ENCODE measurements at places on chromosomes 1 and 21. TPM values are rescaled to one million over a fixed set of nuclear protein-coding genes. Genes with fewer than 3 reads are reported as not detected.

DNA sequence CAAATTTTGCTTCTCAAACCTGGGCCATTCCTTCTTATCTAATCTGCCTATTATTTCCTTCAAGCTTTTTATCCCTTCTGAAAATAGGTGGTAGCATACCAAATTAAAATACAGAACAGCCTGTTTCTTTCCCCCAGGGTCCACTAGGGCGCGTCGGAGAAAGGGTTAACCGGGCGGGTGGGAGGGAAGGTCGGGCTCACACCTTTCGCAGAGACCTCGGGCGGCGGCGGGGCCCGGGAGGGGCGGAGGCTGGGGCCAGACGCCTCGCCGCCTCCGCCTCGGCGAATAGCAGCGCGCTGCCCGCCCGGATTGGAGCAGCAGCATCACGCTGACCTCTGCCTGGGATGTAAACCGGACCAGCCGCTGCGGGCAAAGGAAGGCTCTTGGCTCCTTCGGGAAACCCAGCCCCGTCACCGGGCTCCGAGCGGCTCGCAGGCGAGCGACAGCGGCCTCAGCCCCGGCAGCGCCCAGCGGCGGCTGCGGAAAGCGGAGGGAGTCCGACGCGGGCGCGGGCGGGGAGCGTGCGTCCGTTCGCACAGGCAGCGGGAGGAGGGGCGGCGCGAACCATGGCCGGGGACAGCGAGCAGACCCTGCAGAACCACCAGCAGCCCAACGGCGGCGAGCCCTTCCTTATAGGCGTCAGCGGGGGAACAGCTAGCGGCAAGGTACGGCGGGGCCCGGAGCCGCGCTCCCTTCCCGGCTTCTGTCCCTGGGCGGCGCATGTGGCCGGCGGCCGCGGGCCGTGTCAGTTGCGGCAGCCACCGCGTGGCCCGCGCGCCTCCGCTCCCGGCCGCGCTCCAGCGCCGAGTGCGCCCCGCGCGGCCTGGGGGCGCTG lies at the start of gene UCK2:
UCK2 (plus strand) TSS at position 347 of the 835 bp plus-strand sequence; CDS start at position 567, 220 bp downstream.
- DNase-seq = peak; percentile 64

RAVER2 gene
- polyA plus RNA-seq = 41.7 TPM

SIPA1L2 gene
- polyA plus RNA-seq = 14.3 TPM

DNA sequence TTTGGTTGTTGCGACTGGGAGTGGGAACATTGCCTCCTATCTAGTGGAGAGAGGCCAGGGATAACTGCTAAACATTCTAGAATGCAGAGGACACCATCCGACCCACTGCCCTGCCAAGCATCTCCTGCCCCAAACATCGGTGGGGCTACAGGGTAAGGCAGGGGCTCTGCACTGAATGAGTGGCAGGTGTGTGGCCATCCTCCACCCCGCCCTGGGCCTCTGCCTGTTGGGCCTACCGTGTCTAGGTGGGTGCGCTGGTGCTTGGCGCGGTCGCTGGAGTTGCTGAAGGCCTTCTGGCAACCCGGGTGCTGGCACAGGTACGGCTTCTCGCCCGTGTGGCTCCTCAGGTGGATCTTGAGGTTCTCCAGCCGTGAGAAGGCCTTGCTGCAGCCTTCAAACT lies 70.4 kb downstream of the DMRTB1 start:
- DNase-seq = no peak

DNA sequence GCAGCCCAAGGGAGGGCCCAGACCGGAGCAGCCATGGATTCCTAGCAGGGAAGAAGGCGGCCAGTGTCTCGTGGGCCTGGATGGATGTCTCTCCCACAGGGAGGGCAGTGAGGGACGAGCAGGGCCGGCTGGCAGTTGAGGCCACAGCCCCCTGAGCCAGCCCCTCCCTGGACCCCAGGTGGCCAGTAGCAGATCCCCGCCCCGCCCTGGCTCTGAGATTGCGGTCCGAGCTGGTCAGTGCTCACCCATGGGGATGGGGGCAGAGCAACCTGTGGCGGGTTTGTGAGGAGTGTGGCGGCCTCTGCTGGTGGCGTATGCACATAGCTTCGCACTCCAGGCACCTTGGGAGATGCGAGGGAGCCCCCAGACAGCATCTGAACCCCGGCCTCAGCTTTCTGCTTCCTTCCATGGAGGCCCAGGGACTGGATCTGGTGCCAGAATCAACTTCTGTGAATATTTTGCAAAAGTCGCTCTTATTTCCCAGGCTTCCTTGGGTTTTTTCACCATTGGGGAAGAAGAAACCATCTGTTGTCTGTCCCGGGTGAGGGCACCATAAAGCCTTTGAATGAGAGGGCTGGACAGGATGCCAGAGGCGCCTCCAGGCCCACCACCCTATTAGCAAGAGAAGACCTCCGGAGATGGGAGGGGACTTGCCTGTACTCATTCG lies 8.4 kb upstream of the KCNN3 start:
- DNase-seq = peak; percentile 51

ADAMTS5 gene
- polyA plus RNA-seq = 7.8 TPM

GRCh38 chr1:214636436-214636835 lies 33.4 kb downstream of the CENPF start:
- no peak for DNase-seq

TRIM63 gene
- 6.4 TPM for polyA plus RNA-seq

BARHL2 gene
- polyA plus RNA-seq = not detected

- peak; percentile 94 for DNase-seq
These were observed 1.2 kb downstream of the EFNA1 start for GRCh38 chr1:155128755-155129473.
